Mesenteric fat pad (tissue), 1 donor: ENCODE measurements at places on chromosomes 5 and 9. TPM values are rescaled to one million over a fixed set of nuclear protein-coding genes. Genes with fewer than 3 reads are reported as not detected.

Gene WWC1
- total RNA-seq, result 4.2 TPM

Gene NOL8
- 28.7 TPM for total RNA-seq

Gene N4BP3
- total RNA-seq, result 2.4 TPM

Gene LMAN2
- total RNA-seq, result 90.9 TPM

Gene SPINK13
- not detected for total RNA-seq

Gene SLCO4C1
- total RNA-seq, result 0.58 TPM

Gene REEP2
- 2.6 TPM for total RNA-seq

Gene COL23A1
- 0.55 TPM for total RNA-seq

Gene CXCL14
- total RNA-seq, result 26.6 TPM

Gene TLX3
- not detected for total RNA-seq

Gene ADGRD2
- not detected for total RNA-seq

Gene DMRT3
- 1.1 TPM for total RNA-seq

Gene SLC46A2
- 0.35 TPM for total RNA-seq

Gene CYLC2
- not detected for total RNA-seq

Gene ORM2
- not detected for total RNA-seq

Gene SECISBP2
- 37.7 TPM for total RNA-seq

Gene CATSPER3
- total RNA-seq, result 0.61 TPM

Gene CDO1
- total RNA-seq, result 60.8 TPM

Gene INSL4
- not detected for total RNA-seq
